ENCODE measurements at places on chromosomes 4 and X. TPM values are rescaled to one million over a fixed set of nuclear protein-coding genes. Genes with fewer than 3 reads are reported as not detected.

IQCM gene
- not detected for total RNA-seq

VCX gene
- not detected for total RNA-seq

CLDN34 gene
- not detected for total RNA-seq

COL4A5 gene
- total RNA-seq = 53.1 TPM

SLC39A8 gene
- 2.5 TPM for total RNA-seq

ETDA gene
- total RNA-seq = not detected

PLS3 gene
- 974 TPM for total RNA-seq

PABPC5 gene
- total RNA-seq = 1.8 TPM

MAP9 gene
- total RNA-seq = 22.3 TPM

RP2 gene
- total RNA-seq = 21.3 TPM

TAF7L gene
- total RNA-seq = 0.26 TPM

ADRA2C gene
- total RNA-seq = 0.66 TPM

SLC38A5 gene
- 21.1 TPM for total RNA-seq

KANTR gene
- total RNA-seq = 7.0 TPM

PGRMC2 gene
- 21.9 TPM for total RNA-seq

HMX1 gene
- not detected for total RNA-seq

DMRTC1B gene
- not detected for total RNA-seq

CXorf51A gene
- not detected for total RNA-seq

STPG2 gene
- 0.06 TPM for total RNA-seq

MAGEB10 gene
- not detected for total RNA-seq

AMER1 gene
- total RNA-seq = 1.4 TPM

F8A3 gene
- total RNA-seq = 0.99 TPM
